ENCODE measurements at places on chromosomes 12 and 14.
A peak's percentile ranks its signal among the peaks of the same experiment; 100 is the strongest.

DNA sequence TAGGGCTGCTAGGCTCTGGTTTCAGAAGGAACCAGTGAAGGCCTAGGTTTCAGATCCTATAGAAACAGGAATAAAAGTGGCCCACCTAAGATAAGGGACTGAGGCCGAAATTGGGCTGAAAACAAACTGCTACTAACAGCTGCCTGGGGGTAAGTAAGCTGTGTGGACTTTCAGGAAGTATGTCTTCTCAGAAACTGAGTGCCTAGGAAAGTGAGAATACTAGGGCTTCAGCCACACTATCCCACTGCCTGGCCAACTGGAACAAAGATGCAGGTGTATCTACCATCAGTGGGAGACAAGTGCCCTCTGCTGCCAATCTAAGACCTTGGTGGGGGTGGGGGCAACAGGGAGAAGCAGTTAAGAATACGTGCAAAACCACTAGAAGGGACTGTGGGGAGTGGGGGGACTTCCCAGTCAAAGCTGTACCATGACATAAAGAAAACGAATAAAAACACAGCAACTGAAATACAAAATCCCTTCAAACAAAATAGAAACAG is 82.5 kb downstream of the MED13L start:
- DNase-seq, result no peak

GRCh38 chr12:21221778-21222177 is 90.8 kb downstream of the SLCO1B1 start:
- no peak for DNase-seq

DNA sequence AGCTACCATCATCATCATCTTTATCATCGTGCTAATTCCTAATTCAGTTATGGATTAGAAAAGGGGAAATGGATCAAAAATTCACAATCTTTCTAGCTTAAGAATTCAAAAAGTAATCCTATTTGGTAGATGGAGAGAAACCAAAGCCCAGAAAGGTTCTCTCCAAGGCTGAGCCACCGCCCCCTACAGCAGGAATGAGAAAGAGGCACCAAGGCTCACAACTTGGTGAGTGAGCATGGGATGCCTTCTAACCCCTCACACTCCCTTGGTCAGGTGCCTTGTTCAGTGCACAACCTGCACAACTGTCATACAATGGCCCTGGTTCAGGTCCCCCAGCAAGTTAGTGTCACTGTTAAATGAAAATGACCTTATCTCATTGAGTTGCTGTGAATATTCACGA is 171.5 kb downstream of the ANO2 start:
- no peak for DNase-seq

- DNase-seq, result no peak
Measured at GRCh38 chr12:116303929-116304328, 26.4 kb upstream of the MED13L start.

GRCh38 chr14:96598332-96598928 is 96.2 kb downstream of the PAPOLA start:
- DNase-seq, result no peak

- no peak for DNase-seq
Measured at GRCh38 chr14:67491741-67492507, 3.4 kb upstream of the TMEM229B start.

DNA sequence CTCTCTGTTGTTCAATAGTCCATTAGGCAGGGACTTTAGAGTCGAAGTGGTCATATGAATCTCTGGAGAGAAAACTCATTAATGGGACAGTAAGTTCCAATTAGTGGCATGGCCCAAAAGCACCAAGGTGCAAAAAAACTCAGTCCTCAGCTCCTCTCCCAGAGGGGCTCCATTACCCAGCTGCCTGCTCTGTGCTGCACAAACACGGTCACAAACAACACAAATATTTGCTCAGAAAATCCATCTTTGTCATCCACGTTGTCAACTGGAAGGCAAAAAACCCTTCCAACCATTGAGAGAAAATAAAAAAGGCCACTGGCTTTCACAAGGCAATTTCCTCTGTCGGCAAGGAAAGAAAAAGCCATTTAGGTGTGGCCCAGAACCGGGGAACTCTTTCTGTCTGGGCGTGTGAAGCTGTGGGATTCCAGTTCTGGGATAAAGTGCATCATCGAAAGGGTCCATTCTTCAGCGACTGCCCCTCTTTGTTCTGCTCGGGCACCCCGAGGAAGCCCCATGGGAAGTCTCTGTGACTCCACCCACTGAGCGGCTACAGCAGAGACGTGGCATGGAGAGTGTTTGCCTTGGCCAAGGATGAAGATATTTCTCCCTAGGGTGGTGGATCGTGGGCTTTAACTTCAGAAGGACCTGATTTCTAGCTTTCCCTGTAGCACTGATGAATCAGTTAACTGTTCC is 137.6 kb downstream of the VRK1 start:
- no peak for DNase-seq

DNA sequence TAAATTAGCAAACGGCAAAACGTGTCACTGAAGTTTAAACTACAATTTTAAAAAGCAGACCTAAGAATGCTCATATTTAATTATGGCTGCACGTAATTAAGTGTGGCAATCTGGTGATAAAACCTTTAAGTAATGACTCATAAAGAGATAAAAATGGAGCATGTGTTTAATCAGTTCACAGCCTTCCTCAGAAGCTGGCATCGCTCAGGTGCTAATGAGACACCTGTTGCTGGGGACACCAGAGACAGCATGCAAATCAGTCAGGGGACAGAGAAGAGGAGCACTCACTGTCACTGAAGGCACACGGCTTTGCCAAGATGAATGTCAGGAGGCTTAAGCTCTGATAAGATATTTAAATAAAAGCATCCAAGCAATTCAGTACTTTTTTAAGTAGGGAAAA is 840.3 kb downstream of the GALC start:
- DNase-seq, result no peak

GRCh38 chr12:76270657-76271358 is 77.4 kb downstream of the BBS10 start:
- no peak for DNase-seq

DNA sequence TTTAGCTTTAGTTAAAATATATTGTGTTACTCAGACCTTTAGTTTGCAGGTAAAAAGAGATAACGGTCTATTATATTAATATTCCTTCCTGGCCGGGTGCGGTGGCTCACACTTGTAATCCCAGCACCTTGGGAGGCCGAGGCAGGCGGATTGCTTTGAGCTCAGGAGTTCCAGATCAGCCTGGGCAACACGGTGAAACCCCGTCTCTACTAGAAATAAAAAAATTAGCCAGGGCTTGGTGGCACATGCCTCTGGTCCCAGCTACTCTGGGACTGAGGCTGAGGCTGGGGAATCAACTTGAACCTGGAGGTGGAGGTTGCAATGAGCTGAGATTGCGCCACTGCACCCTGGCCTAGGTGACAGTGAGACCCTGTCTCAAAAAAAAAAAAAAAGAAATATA is 13.2 kb upstream of the EID3 start:
- no peak for DNase-seq

DNA sequence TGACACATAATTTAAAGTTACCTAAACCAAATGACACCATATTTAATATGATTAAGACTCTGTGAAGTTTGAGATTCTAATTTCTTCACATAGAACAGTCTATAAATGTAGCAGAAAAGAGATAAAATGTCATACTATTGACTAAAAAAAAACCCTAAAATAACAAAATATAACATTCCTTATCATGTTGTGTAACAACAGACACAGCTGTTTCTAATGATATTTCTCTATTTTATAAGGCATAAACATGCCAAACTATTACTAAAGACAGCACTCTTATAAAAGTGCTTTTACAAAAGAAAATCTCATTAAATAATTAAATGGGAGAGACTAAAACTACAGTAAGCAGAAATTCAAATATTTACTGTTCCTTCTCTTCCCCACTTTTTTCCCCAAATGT is 49.4 kb downstream of the NOVA1 start:
- DNase-seq, result no peak

GRCh38 chr14:95193081-95193480 is 35.8 kb upstream of the DICER1 start:
- DNase-seq, result no peak

DNA sequence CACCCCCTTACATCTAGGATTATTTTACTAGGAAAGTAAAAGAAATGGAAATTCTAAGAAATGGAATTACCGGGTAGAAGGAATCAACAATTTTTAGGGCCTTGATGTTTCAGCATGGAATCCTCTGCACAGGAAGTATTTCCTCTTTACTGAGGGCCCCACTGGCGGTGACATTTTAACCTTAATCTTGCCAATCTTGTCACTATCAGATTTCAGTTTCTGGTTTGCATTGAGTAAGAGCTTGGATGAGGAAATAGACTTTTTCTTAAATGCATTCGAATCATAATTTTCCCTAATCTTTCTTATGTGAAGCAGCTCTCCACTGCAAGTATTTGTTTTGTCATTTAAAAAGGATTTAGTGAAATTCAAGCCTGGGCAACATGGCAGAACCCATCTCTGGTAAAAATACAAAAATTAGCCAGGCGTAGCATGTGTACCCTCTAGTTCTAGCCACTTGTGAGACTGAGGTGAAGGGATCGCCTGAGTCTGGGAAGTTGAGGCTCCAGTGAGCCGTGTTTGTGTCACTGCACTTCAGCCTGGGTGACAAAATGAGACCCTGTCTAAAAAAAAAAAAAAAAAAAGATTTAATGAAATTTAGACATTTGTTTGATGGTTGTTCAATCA is 40.7 kb downstream of the TPCN1 start:
- no peak for DNase-seq

GRCh38 chr14:91890291-91890749 is 23.0 kb upstream of the TC2N start:
- DNase-seq, result peak; percentile 36

GRCh38 chr14:23763394-23763793 is 127.2 kb downstream of the DHRS2 start:
- no peak for DNase-seq

GRCh38 chr12:69661386-69661785 is 37.7 kb downstream of the BEST3 start:
- DNase-seq, result no peak

DNA sequence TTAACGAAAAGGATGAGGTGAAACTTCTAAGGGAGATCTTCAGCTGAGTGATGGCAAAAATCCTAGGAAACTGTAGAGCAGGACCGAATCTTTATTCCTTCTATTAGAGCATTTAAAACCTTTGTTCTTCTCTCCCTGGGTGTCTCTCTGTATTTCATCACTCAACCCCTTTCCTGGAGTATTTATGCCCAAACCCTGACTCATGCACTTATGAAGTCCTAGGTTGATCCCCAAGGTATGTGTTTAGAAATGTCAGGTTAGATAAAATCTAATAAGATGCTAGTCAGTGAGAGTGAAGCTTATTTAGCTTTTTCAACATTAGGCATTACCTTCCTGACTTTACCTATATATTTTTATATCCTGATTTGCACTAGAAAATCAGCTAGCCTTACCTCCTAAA is 239.8 kb upstream of the NPAS3 start:
- no peak for DNase-seq

DNA sequence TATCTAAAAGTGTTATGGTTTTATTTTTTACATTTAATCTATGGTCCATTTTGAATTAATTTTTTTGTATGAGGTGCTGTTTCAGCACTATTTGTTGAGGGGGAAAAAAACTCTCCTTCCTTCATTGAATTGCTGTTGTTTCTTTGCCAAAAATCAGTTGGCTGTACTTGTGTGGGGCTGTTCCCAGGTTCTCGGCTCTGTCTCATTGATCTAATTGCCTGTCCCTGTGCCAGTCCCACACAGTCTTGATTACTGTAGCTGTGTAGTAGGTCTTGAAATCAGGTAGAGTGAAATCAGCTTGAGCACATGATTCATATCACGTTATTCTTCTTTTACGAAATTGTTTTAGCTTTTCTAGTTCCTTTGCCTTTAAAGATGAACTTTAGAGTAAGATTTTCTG is 109.7 kb downstream of the ADGRD1 start:
- DNase-seq, result no peak

DNA sequence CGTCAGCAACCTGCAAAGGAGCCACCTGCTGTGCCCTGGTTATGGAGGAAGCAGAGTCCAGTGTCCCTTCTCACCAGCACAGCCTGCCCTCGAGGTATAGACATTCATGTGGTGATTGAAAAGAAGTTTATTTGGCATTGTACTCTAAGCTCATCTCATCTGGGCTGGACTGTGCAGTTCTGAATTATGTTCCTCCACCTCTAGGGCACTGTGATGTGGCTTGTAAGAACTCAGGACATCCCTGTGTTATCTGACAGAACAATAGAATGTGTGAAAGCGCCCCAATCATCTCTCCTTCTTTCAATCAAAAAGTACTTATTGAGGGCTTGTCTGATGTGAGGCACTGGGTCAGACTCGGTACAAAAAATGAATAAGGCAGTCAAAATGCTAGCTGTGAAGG is 140.1 kb downstream of the DHRS2 start:
- DNase-seq, result no peak

GRCh38 chr12:12357719-12358461 is 1.0 kb downstream of the BORCS5 start:
- no peak for DNase-seq

DNA sequence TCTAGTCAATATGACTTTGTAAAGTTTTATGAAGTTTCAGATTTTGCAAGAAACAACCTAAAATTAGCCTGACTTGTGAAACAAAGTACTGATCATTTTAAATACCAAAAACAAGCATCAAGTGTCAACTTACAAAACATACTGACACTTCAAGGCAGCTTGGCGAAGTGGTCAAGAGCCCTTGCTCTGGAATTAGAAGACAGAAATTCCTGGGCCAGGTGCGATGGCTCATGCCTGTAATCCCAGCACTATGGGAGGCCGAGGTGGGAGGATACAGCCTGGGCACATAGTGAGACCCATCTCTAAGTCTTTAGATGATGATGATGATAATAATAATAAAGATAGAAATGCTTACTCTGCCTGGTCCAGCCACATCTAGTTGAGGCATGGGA is 45.4 kb upstream of the NR2C1 start:
- no peak for DNase-seq

DNA sequence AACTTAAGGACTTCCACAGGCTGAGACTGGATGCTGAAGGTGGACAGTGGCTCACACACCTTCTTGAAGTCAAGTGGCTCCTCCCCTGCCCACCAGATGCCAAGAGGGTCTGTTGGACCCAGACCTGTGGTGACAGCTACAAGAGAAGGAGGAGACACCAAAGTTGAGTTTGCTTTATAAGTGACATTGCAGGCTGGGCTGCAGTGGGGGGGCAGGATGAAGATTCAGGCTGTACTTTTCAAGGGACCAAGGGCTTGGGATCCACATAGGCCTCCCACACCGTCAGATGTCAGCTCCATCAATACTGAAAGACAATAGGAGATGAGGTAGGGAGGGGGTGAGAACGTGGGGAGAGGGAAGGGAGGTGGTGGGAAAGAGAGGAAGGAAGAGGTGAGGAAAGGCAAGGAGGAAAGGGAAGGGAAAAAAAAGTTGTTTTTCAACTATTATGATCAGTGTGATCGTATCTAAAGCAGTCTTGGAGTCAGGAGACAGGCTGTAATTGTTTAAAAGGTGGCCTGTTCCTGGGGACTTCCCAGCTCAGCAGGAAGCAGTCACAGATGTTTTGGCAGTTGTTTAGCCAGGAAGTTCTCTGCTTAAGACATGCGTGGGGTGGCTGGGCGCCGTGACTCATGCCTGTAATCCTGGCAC is 84.1 kb upstream of the RESF1 start:
- no peak for DNase-seq

DNA sequence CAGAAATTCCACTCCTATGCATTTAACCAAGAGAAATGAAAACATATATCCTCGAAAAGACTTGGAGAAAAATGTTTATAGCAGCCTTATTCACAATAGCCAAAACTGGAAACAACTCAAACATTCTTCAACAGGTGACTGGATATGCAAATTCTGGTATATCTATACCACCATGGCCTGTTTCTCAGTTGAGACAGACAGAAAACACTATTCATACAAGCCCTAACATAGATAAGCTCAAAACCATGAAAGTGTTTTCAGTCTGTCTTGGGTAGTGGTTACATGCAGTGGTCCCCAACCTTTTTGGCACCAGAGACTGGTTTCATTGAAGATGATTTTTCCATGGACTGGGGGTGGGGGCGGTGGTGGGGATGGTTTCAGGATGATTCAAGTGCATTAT is 83.8 kb downstream of the SRGAP1 start:
- DNase-seq, result no peak
